ENCODE measurements at places on chromosomes 2 and 18. TPM values are rescaled to one million over a fixed set of nuclear protein-coding genes. Genes with fewer than 3 reads are reported as not detected.

The MLPH gene
- total RNA-seq: not detected

The C2orf81 gene
- 1.5 TPM for total RNA-seq

The MTLN gene
- 44.7 TPM for total RNA-seq

The TCF7L1 gene
- total RNA-seq: not detected

The POTEE gene
- total RNA-seq: 0.89 TPM

The FSIP2 gene
- 0.26 TPM for total RNA-seq

The TWIST2 gene
- total RNA-seq: not detected

The RAB27B gene
- 1.7 TPM for total RNA-seq

The SLC30A3 gene
- not detected for total RNA-seq

The PLCL1 gene
- total RNA-seq: 0.18 TPM

The SLC38A11 gene
- total RNA-seq: not detected

The CROCC2 gene
- total RNA-seq: not detected

The TXNDC2 gene
- not detected for total RNA-seq

The TTN gene
- 11.4 TPM for total RNA-seq

The EFR3B gene
- 0.05 TPM for total RNA-seq

The SLC40A1 gene
- total RNA-seq: 0.31 TPM

The ACSL3 gene
- 46.5 TPM for total RNA-seq

The THUMPD2 gene
- 11.1 TPM for total RNA-seq

The TUBB8B gene
- not detected for total RNA-seq

The RND3 gene
- total RNA-seq: not detected

The SPC25 gene
- total RNA-seq: 58.3 TPM

The TM4SF20 gene
- not detected for total RNA-seq
